ENCODE measurements at places on chromosomes 5 and 9.

DNA sequence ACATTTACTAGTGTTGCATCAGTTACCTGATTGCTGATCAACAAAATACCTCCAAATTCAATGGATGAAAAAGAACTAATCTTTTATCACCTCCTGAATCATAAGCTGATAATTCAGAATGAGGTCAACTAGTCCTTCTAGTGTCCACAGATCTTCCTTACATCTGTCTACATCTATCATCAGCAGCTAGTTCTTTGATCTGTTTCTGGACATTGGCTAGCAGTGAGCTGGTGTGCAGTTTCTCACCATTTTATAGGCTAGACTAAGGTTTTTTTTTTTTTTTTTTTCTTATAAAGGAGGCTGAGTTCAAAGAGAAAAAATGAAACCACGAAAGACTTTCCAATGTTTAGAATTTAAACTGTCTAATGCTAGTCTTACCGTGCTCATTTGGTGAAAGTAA, 534.3 kb upstream of the ST8SIA4 start:
- no peak for DNase-seq

DNA sequence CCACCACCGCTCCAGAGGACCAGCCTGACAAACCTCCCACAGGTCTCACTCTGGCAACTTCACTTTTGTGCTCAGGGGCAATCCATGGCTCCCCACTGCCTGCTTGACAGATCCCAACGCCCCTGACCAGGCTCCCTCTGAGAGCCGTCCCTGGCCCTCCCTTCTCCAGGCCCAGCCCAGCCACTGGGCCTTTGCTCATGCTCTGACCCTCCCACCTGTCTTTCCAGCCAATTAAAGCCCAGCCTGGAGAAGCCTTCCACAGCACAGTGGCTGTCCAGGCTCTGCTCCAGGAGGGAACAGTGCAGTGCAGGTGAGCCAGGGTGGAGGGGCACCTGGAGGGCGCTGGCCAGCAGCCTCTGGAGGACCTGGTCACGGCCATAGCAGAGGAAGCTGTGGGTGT, 3.3 kb downstream of the ENTPD2 start:
- DNase-seq: no peak

DNA sequence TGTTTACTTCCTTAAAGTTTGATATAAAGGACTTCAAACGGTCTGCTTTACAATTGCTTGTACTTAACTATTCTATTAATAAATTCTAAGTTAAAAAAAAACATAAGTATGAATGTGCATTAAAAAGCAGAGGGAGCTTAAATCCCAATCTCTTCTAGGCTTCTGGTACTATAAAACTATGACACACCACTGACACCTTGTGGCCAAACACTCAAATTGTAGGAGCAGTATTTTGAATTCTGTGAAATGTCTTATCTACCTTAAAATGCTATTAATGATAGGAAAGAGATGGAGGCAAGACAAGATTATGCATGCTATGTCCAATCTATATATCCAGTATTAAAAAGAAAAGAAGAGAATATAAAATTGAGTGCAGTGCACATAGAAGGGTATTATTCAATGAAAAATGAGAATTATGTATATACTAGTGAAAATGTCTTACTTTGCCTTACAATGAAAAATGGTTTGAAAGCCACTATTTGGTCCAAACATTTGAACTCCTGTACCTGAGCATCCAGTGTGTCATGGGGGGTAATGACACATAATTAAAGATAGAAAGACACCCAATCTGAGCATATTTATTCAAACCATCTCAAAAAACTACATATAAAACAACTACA, 87.6 kb downstream of the ERP44 start:
- no peak for DNase-seq

GRCh38 chr5:142845954-142846398, 75.8 kb downstream of the ARHGAP26 start:
- DNase-seq: no peak

GRCh38 chr5:136030956-136031611, 2.3 kb downstream of the TGFBI start:
- no peak for DNase-seq

- DNase-seq: no peak
Measured at GRCh38 chr5:59185757-59186385, 603.0 kb downstream of the RAB3C start.

DNA sequence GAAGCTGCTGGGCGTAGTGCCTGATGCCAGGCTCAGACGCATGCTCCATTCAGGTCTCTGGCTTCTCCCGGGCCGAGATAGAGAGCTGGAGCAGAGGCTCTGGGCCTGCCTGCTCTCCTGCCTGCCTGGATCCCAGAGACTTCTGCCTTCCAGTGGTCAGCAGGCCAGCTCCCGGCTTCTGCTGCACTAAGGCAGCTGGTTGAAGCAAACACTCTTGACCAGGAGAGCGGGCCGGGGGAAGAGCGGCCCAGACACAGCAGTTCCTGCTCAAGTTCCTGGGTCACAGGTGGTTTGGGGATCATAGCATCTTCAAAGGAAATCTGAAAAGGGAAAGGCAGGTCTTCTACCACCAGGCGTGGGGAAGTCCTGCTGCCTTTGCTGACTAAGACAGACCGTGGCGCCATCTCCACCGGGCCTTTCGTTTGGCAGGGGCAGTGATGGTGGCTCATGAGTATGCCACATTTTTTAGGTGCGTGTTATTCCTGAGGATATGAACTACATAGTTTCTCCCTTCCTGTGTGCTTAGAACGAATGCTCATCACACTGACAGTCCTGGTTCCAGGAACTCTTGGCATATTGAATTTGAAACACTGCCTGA, 31.1 kb downstream of the AK8 start:
- DNase-seq: no peak

DNA sequence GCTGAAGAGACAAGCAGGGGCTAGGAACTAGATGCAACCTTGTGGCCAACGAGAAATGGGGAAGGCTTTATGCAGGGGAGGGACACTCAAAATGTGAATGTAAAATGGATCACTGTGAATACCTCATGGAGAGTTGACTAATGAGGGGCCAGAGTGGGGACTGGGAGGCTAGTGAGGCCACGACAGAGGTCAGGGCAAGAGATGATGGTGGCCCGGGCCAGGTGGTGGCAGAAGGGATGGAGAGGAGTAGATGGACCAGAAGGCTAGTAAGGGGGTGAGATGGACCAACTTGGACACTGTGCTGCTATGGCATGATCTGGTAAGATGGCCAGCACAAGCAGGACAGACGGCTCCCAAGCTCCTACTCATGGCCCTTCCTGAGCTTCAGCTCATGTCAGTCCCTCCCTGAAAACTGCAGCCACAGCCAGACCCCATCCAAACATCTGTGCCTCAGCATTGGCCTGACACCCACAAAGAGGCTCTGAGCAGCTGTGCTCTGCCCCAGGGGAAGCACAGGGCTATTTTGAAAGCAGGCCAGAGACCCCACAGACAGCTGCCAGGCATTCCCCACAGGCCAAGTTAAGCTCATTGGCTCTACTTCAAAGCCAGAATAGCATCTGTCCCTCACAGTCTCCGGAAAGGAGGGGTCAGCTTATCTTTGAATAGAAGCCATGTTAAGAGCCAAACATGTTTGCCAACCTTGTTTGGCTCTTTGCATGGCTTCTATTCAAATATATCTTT, 22.1 kb downstream of the P4HA2 start:
- DNase-seq: no peak

- DNase-seq: no peak
Measured at GRCh38 chr5:158701007-158701391, 398.7 kb downstream of the EBF1 start.

DNA sequence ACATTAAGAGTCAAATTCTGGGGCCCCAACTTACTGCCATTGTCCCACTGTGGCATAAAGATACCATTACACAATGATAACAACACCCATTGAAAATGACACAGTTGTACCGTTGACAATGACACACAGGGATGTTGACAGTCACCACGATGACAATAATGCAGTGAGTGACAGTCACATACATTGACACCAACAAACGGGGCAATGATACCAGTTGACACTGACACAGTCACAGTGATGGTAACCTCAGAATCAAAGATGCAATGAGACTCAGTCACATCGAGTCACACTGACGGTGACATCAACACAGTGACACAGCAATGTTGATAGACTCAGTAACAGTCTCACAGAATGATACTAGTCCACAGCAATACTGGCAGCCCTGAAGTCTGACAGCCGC, 16.9 kb downstream of the CNTFR start:
- DNase-seq: no peak
